RKO (cell line): ENCODE measurements at places on chromosomes 3 and 15.
A peak's percentile ranks its signal among the peaks of the same experiment; 100 is the strongest.

GRCh38 chr15:90035095-90035839, 34.1 kb downstream of the ZNF710 start:
- DNase-seq: no peak

DNA sequence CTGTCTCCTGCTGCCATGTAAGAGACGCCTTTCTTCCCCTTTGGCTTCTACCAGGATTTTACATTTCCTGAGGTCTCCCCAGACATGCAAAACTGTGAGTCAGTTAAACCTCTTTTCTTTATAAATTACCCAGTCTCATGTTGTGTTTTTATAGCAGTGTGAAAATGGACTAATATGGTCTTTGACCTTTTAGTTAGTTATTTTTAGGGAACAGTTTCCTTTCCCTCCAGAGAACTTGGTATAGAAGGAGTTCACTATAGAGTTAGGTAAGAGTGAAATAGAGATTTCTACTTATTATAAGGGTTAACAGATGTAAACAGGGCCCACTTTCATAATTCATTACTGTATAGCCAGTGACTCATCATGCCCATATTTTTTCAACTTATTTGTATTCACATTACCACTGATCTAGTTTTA, 170.9 kb downstream of the UNC13C start:
- no peak for DNase-seq

GRCh38 chr15:82294061-82294690, 31.6 kb downstream of the SAXO2 start:
- DNase-seq: no peak

- no peak for DNase-seq
Observed at GRCh38 chr15:55588070-55588814, at the start of gene PYGO1. Gene PYGO1, minus strand, starts transcription at chr15:55588345. Its CDS starts 462 bp downstream, at chr15:55587883.

- no peak for DNase-seq
Observed at GRCh38 chr15:68666812-68667450, 88.1 kb downstream of the CORO2B start.

- DNase-seq: no peak
Observed at GRCh38 chr3:28334552-28334951, 14.0 kb upstream of the ZCWPW2 start.

- no peak for DNase-seq
Observed at GRCh38 chr15:34107315-34107714, 5.4 kb downstream of the PGBD4 start.

- DNase-seq: peak; percentile 92
Observed at GRCh38 chr15:59349680-59350420, 22.8 kb downstream of the MYO1E start.

DNA sequence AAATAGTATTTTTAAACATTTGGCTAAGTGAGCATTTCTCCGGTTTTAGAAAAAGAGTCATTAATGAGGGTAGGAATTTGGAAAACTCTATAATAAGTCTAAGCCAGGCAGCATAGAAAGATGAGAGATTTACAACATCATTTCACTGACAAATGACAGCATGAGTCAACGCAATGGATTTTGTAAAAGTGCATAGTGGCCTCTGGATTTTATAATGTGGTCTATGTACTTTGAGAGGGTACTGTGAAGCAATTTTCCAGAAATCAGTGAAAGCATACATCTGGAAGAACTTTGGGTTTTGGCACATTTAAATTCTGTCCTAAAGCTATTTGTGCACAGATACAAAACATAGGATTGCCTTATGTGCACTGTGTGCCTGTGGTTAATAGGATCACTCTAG, 130.8 kb upstream of the CCNL1 start:
- DNase-seq: no peak

DNA sequence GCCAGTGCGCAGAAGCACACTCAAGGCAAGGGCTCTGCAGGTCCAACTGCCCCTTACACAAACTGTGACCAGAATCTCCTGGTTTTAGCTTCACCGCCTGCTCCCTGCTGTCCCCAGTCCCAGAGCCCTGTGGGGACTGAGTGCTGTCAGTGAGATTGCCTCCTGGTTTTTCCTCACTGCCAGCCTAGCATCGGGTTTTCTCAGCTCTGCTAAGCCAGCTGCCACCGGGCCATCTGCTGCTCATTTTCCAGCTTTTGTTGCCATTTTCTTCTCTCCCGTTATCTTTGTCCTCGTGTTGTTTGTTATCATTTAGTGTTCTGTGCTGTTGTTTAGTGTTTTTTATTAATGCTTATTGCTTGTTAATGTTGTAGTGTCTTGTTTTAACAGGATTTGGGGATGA, 79.5 kb upstream of the BLM start:
- no peak for DNase-seq

- DNase-seq: no peak
Observed at GRCh38 chr3:166810741-166811445, 569.2 kb downstream of the ZBBX start.

DNA sequence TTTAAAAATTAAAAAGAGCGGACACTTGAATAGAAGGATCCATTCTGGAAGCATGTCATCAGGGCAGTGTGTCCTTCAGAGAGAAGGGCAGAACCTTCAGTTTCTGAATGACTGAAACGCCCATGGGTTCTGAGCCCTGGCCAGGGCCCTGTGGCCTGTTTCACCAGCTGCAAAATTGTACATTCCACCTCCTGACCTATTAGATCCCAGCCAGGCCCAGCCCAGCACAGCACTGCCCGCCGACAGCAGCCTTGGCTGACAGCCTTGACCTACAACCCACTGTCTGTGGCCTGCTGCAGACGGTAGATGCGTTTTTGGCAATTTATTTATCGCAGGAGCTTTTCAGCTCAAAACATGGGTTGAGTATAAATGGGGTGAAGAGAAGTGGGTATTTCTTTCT, 5.9 kb upstream of the POLG start:
- DNase-seq: no peak

DNA sequence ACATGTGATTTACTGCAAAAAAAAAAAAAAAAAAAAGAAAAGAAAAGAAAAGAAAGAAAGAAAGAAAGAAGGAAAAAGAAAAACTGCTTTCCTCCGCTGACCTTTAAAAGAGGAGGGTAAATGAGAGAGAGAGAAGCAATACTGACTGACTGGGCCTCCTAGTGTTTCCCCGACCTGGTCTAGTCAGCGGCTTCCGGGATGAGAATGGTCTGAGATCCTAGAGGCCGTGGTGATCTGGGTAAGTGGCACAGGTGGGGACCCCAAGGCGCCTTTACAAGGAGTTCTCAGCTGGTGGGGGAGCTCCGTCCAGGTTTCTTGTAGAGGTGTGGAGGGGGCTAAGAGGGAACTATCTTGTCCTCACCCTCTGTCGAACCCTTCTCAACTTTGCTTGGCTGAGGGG, 223.1 kb downstream of the MEIS2 start:
- no peak for DNase-seq
